Adrenal gland (tissue), 19 donors: ENCODE measurements at places on chromosomes 7 and 10. TPM values are rescaled to one million over a fixed set of nuclear protein-coding genes. Genes with fewer than 3 reads are reported as not detected.

DNA sequence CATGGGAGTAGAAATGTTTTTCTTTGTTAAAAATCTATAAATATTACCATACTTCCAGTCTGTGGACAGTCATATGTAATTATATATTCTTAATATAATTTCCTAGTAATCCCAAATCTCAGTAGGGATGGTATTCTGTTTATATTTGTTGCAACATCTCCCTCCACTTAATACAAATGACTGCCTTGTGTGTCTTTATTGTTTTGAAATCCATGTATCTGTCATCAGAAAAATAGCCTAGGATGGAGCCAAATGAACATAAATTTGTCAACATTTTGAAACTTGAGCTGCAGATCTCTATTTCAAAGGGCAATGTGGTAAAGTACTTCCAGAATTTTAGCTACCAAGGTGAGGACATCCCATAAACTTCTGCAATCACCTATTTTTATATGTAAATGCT is 290.7 kb downstream of the TSPAN12 start:
- no peak overlapping the region for H3K4me3 ChIP-seq
- no peaks in the 10 kb centered on the region for H3K36me3 ChIP-seq
- no peak overlapping the region for H3K27ac ChIP-seq
- no peaks in the 10 kb centered on the region for H3K27me3 ChIP-seq
- no peaks in the 10 kb centered on the region for H3K4me1 ChIP-seq
- no peak for DNase-seq

DNA sequence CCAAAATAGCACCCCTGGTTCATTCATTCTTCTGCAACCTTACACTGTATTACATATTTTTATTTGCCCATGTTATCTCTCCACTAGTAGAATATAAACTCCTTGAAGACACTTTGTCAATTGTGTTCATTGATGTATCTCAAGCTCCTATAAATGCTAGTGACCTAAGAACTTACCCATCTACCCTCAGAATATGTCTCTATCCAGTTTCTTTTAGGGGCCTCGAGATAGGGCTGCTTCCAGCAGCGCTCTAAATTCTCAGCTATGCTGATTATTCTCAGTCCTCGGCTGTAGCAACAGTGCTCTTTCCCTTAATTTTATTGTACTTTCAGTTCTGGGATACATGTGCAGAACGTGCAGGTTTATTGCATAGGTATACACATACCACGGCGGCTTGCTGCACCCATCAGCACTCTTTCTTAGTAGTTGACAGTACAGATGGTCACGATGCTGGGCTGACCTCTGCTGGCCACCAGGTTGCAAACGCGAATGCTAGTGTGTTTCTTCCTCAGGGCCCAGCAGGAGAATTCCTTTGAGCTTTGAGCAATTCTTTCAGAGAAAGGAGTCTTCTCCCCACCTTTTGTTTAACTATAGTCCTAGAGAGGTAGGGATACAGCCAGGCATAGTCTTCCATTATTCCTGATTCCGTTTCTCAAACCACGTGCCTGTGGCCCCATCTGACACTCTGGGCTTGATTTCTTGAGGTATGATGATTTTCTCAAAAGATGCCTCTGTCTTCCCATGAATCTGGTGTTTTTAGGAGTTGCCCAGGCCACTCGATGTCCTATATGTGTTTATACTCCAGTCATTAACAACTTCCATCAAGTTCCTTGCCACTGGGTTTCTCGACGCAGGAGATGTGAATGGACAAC is 49.1 kb upstream of the CDC14C start:
- H3K4me1 ChIP-seq, result no peaks in the 10 kb centered on the region
- H3K27ac ChIP-seq, result no peak overlapping the region
- no peaks in the 10 kb centered on the region for H3K27me3 ChIP-seq
- peak; percentile 76 for DNase-seq
- H3K36me3 ChIP-seq, result no peaks in the 10 kb centered on the region

- no peak overlapping the region for H3K27ac ChIP-seq
- H3K4me1 ChIP-seq, result no peaks in the 10 kb centered on the region
- H3K4me3 ChIP-seq, result no peak overlapping the region
- no peaks in the 10 kb centered on the region for H3K36me3 ChIP-seq
- no peak for DNase-seq
Measured at GRCh38 chr10:24884793-24885192, 67.6 kb downstream of the PRTFDC1 start.

The RELN gene
- 2.9 TPM for total RNA-seq

The IGFBP3 gene
- total RNA-seq, result 15.2 TPM
